ENCODE measurements at places on chromosomes 13 and 19. TPM values are rescaled to one million over a fixed set of nuclear protein-coding genes. Genes with fewer than 3 reads are reported as not detected.
A peak's percentile ranks its signal among the peaks of the same experiment; 100 is the strongest.

DNA sequence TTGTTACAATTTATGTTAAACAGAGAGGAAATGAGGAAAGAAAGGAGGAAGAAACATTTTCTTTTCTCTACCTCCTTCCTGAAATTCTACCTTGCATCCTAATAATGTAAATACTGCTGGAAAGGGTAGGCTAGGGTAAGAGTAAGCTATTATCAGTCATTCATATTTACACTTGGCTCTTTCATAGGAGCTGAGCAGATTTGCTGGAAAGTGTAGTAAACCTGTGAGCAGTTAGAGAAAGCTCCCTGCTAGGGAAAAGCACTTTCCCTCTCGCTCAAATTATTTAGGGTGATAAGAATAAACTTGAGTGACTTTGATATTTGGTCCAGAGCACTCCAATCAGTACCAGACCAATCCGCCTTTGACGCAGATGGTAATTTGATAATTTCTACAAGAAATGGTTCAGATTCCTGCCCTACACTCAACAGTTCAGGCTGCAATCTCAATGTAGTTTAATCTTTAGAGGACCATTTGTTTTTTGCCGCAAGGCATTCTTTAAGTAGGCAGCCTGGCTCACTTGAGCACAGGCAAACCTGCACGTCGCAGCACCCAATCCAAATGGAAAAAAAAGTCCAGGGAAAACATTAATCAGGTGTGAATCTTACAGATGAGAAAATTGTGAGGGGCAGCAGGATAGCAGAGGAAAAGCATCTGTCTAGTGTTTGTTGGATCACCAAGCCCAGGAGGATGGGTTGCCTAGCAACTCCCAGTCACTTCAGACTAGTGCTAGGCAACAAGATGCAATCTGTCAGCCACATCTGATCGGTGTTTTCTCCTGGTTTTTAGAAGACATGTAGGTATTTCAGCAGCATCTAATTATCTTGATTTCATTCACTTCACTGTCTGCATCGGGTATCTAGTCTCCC, 68.6 kb upstream of the KL start:
- DNase-seq, result no peak

DNA sequence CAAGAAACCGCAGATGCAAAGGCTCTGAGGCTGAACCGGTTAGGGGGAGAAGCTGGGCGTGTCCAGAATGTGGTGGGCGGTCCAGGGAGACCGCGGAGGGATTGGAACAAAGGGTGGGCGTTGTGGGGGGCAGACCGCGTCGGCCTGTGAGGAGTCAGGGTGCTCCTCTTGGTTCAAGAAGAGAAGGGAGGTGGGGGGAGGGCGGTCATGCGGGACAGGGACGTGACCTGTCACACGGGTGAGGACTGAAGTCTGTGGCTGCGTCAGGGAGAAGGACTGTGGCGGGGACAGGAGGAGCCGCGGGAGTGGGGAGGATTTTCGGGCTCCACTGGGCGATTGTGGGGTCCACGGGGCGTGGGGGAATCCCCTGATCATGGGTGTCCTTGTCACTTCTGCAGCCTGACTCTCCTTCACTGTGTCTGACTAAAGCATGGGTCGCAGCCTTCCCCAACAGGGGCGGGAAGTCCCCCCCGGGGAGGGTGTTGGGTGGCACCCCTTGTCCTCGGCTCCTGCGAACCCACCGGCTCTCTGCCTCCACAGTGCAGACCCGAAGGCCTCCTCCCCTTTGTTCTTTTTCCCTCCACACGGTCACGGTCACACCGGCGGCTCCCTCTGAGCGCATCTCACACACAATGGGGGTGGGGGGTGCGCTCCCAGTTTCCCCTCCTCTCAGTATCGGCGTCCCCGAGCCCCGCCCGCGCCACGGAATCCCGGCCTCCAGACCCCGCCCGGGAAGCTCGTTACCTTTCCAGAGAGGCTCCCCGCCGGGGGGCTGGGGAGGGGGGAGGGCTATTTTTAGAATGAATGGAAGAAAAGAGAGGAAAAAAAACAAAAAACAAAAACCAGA, 16.4 kb upstream of the KCNN1 start:
- peak; percentile 71 for DNase-seq

HTR2A gene
- not detected for total RNA-seq

DNA sequence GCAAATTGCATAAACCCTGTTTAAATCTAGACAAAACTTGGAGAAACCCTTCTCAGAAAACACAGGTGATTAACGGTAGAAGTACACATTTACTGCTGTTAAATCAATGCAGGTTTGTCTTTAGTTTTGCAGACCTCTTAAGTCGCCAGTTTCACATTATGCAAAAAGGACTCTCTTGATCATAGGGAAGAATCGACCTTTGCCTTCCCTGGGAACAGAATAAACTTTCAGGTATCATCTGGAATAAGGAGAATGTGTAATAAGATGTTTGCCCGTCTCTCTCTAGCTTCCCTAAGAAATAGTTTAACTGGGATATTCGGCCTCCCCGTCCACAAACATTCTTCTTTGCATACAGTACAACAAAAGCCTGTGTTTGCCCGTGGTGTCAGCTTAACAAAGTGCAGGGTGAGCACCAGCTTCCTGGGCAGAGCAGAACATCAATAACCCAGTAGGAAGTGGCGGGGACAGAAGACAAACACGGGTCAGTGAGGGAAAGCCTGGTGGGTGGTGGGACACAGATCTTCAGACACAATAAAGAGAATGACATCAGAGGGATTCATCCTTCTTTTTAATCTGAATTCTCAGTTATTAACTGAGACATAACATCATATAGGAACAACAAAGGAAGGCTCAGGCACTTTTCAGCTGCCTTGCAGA, 1077.7 kb upstream of the SLC10A2 start:
- peak; percentile 53 for DNase-seq

GRK1 gene
- total RNA-seq, result 1.7 TPM

PLIN4 gene
- 0.50 TPM for total RNA-seq

ZFP28 gene
- total RNA-seq, result 5.1 TPM

DBP gene
- total RNA-seq, result 46.1 TPM

- DNase-seq, result peak; percentile 50
These were observed 202.2 kb upstream of the STARD13 start for GRCh38 chr13:33487575-33488243.

DNA sequence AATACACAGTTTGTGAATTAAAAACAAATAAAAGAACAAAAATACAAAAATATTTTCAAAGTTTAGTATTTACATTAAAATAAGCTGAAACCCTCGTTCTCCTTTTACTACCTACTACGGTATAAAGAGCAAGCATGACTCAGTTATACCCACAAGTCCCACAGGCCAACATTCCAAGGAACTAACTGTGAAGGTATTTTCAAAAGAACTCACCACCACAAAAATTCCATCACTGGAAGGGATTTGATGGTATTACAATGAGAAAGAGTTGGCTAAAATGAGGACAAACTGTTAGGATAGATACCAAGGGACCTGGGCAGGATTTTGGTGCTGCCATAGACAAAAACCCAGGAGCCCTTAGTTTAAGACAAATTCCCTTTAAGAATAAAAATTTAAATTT, 122.7 kb downstream of the TBC1D4 start:
- no peak for DNase-seq

- no peak for DNase-seq
These were observed 2.7 kb downstream of the LILRA4 start for GRCh38 chr19:54335979-54336892.

PLPP2 gene
- 30.7 TPM for total RNA-seq

DNA sequence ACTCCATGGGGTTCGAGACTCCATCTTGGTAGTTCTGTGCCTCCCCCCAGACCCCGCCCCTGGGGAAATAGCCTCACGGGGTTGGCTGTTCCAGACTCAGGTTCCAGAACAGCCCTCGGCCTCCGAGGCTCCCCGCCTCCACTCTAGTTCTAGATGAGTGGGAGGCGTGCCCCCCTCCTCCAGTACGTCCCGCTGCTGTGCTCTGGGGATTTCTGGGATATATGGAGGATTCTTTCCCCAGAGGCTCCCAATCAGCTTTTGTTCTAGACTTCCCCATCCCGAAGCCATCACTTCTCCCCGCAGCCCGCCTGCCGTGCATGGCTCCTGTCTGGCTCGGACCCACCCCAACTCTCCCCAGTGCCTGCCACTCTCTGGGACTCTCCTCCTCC, 1.9 kb upstream of the CACNG7 start:
- peak; percentile 62 for DNase-seq

Data from endodermal cell (in vitro differentiated cells).